ENCODE measurements at places on chromosomes 6 and 20. TPM values are rescaled to one million over a fixed set of nuclear protein-coding genes. Genes with fewer than 3 reads are reported as not detected.

The GJA1 gene
- 8.3 TPM for total RNA-seq

The DAAM2 gene
- total RNA-seq, result 109 TPM

The BEND3 gene
- total RNA-seq, result 2.9 TPM

The C2 gene
- 0.86 TPM for total RNA-seq

The CCN6 gene
- not detected for total RNA-seq

The KCNG1 gene
- 0.71 TPM for total RNA-seq

The LHFPL5 gene
- 0.17 TPM for total RNA-seq

The GFOD1 gene
- 3.1 TPM for total RNA-seq

The FAM210B gene
- total RNA-seq, result 31.6 TPM

The ZNF391 gene
- total RNA-seq, result 0.57 TPM

GRCh38 chr6:15063253-15063853 lies 182.5 kb upstream of the JARID2 start:
- DNase-seq, result peak; percentile 36

DNA sequence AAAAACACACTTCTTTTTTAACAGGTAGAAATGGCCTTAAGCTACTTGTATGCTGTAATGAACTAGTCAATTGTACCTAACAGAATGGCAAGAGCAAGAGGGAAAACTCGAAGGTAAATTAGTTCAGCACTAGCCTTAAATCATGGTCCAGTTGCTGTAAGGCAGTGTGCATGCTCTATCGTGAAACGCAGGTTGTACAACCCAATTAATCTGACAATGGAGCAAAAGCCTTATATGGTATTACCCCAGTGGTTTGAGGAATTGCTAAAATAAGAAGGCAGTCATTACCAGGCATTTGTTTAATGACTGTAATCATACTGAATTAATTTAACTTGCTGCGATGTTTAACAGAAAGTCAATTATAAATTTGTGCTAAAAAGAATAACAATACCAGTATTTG lies 69.3 kb upstream of the SOX4 start:
- DNase-seq, result no peak

- peak; percentile 96 for DNase-seq
Observed at GRCh38 chr20:23147964-23148730, 62.0 kb upstream of the CD93 start.

DNA sequence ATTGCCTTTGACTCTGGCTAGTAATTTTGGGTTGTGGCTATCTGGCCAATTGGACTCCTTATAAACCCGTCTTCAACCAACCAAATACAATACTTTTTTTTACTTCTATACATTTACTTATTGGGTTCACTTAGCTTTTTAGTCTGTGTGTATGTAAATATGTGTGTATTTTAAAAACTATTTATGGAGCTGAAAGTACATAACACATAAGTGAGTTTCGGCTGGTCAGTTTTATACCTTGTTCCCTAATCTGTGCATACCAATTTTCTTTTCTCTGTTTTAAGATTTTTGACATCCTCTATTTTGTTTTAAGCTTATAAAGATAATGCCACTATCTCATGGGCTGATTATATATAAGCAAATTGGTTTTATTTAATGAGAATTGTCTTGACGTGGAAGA lies 129.5 kb downstream of the LRRC1 start:
- no peak for DNase-seq

DNA sequence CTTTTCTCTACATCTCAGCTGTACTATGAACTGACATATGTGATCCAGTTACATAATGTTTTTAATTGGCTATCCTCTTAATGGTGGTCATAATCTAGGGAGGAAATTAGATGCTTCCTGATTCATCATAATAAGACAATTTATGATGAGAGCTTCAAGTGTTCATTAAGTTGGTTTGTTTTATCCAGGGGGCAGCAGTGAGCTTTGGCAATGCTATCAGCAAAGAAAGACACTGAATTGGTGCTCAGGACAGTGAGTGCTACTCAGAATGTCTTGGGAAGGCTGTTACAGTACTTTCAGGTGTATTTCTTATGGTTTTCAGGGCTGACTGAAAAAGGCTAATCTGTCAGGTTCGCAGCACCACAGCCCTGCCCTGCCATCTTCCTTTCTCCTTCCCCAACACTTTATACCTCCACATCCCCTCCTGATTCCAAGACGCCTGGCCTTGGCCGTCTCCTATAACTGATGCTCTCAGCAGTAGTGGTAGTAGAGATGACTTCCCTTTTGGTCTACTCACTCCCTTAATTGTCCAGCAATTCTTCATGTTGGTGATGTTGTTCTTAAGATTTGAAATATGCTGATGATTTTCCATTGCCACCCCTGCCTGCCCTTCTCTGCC lies 67.0 kb upstream of the TNFAIP3 start:
- DNase-seq, result peak; percentile 67

GRCh38 chr6:155228546-155229166 lies 35.2 kb upstream of the CLDN20 start:
- no peak for DNase-seq

- peak; percentile 81 for DNase-seq
Observed at GRCh38 chr6:44004625-44005506, 122.4 kb downstream of the MRPL14 start.

DNA sequence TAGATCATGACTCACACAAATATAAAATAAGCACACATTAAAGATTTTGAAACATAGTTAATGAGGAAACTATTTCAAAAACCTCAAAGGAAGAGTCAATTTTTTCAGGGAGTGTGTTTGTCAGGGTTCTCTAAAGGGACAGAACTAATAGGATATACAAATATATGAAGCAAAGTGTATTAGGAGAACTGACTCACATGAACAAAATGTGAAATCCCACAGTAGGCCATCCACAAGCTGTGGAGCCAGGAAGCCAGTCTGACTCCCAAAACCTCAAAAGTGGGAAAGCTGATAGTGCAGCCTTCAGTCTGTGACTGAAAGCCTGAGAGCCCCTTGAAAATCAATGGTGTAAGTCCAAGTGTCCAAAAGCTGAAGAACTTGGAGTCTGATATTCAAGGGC lies 898.0 kb upstream of the EYS start:
- DNase-seq, result no peak

GRCh38 chr20:5180421-5180820 lies 53.6 kb downstream of the CDS2 start:
- DNase-seq, result no peak

GRCh38 chr20:38834868-38835267 lies 29.4 kb downstream of the PPP1R16B start:
- DNase-seq, result no peak

GRCh38 chr6:106820412-106820852 lies 154.1 kb downstream of the CD24 start:
- DNase-seq, result peak; percentile 34

DNA sequence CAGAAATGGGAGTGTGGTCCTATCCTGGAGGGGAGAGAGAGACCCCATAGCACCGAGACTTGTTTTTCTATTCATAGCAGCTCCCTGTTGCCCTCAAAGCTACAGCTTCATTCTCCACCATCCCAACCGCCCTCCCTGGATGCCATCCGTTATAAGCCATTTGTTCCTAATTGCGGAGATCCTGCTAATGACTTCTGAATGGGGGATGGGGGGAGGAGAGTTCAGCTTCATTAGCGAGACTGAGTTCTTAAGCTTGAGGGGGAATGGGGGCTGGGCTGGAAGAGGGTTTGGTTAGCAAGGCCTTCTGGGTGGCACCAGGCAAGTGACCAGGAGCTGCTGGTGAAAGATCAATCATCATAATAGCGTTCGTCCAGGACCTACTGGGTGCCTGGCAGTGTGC lies 27.1 kb downstream of the FOXP4 start:
- no peak for DNase-seq

- no peak for DNase-seq
Observed at GRCh38 chr6:39834278-39834677, 42.1 kb downstream of the DAAM2 start.

- DNase-seq, result no peak
Observed at GRCh38 chr6:42104804-42105125, 37.7 kb downstream of the C6orf132 start.

GRCh38 chr6:37242429-37243052 lies 15.0 kb upstream of the TBC1D22B start:
- DNase-seq, result peak; percentile 97
